ENCODE measurements at places on chromosomes 16 and 17.

DNA sequence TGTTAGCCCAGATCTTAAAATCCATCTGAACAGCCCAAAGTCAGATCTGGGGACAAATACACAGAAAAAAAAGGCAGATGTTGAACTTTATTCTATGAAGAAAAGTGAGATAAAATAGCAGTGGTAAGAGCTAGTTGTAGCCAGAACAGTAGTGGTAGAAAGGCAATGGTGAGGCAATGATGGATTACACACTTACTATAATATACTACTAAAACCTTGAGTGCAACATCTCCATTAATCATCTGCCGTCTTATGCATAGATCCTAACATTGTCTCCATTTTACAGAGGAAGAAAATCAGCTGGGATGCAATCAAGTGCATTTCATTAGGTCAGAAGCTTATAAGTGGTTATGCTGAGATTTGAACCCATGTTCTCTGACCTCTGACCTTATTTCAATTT lies 699.6 kb downstream of the CDH11 start:
- no peak for DNase-seq

- no peak for DNase-seq
Measured at GRCh38 chr17:49552070-49552751, 23.5 kb upstream of the NXPH3 start.

DNA sequence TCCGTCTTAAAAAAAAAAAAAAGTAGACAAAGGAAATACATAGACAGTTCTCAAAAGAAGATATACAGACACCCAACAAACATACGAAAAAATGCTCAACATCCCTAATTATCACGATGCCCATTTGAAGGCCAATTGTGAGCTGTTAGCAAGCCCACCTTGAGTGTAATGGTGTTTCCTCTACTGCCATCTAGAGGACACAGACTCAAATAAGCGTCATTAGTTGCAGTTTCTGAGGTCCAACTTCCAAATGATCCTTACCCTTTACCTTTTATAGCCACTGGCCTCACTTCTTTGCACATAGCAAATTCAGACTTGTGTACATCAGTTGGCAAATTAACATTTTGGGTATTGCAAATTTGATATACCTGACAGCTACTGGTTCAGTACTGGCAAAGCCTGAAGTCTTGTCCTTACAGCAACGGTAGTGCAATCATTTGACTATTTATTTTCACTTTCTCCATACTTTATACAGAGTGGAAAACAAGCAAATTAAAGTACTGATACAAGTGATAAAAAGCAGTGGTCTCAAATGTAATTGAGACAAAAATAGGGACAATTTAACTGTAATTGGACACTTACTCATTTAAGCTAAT lies 536.3 kb upstream of the EEF2KMT start:
- DNase-seq = no peak

DNA sequence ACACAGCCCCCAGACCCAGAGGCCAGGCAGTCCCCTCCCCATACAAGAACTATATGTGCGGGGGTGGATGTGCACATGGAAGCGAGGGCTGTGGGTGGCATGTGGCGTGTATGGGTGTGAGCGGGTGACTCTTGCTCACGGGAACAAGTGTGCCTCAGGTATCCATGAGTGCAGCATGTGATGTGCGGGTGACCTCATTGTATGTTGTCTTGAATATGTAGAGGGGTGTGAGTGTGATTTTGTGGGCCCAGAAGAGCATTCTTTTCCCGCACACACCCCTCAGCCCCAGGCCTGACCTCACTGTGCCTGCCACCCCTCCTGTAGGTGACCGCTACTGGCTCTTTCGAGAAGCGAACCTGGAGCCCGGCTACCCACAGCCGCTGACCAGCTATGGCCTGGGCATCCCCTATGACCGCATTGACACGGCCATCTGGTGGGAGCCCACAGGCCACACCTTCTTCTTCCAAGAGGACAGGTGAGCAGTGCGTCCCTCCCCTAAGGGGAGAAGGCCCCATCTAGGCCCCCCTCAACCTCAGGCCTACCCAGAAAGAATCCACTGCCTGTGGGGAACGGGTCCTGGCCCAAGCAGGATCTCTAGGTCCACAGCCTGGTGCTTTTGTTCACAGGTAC lies 17.4 kb downstream of the MMP15 start:
- no peak for DNase-seq

DNA sequence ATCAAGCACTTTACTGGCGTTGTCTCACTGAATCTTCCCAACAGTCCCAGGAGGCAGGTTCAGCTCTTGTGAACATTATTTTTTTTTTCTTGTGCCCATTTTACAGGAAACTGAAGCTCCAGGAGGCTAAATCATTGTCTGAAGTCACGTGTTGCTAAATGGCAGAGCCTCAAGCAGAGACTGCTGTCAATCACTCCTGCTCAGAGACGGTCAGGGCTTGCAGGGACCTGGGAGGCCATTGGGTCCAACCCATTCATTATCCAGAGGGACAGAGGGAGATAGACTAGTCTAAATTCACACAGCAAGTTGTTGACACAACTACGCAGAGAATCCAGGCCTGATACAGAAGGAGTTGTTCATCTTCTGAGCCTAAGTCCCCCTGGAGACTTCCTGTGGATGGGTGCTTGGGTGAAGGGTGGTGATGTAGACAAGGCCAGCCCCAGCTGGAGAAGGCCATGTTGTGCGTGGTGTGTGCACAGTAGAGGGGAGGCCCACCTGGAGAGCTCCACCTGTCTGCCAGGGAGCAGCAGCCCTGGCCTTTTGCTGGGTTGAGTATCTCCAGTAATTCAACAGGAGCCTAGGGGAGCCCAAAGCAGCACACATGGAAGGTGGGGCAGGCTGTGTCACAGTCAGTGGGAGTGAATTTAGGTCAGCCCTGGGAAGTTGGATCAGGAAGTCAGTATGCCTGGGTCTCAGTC lies 24.3 kb upstream of the C1QL1 start:
- DNase-seq = peak; percentile 71

DNA sequence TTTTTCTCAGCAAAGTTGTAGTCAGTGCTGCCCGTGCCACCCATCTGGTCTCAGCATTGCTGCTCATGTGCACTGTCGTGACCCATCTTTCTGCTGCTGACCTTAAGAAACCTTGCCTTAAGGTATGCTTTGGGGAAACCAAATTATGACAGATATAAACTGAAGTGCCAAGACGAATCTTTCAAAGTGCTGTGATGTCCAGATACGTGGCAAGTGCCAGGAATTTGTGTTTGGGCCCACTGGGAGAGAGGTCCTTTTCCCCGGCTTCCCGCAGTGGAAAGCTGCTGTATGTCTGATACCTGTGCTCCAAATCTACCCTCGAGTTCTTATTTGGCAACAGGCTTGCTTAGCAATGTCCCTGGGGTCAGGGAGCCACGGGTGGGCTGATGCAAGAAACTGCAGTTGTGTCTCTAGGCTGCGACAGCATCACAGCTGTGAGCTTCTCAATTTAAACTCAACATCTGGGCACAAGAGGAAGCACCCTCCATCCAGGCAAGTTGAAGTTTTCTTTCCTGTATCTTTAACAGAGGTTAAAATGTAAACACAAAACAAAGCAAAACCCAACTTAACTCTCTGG lies 30.3 kb upstream of the TOX3 start:
- DNase-seq = no peak

- DNase-seq = no peak
Measured at GRCh38 chr17:66451188-66452149, 149.1 kb downstream of the PRKCA start.

DNA sequence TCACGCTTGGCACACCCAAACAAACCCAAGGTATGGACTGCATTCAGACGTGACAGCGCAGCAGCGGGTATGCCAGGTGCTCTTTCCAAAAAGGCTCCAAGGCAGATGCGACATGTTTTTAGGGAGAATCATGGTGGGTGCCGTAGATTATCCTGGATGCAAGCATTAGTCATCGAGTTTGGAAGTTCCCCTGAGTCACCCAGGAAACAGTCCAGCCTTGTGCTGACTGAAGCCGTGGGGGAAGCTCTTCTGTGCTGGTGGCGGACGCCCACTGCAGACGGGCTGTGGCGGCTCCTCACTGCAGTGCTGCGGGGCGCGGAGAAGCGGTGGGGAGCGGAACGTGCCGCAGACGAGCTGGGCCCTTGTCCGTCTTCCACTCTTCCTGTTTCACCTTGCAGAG lies 13.9 kb downstream of the JPT2 start:
- DNase-seq = no peak

DNA sequence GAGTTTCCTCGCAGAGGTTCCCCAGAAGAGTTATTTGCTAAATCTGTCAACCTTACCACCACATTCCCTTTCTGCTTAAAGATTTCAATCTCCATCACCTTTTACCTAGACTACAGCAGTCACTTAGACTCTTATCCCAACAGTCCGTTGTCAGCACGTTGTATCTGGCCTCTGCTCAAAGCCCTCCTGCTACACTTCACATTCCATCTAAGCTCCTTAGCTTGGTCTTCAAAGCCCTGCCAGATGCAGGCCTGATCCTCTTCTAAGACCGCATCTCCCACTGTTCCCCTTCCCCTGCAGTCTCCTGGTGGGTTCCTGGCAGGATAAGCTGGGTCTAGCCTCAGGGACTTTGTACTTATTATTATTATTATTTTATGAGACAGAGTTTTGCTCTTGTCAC lies 10.3 kb upstream of the SRCAP start:
- no peak for DNase-seq

- DNase-seq = no peak
Measured at GRCh38 chr16:55613613-55614335, 42.0 kb upstream of the SLC6A2 start.

DNA sequence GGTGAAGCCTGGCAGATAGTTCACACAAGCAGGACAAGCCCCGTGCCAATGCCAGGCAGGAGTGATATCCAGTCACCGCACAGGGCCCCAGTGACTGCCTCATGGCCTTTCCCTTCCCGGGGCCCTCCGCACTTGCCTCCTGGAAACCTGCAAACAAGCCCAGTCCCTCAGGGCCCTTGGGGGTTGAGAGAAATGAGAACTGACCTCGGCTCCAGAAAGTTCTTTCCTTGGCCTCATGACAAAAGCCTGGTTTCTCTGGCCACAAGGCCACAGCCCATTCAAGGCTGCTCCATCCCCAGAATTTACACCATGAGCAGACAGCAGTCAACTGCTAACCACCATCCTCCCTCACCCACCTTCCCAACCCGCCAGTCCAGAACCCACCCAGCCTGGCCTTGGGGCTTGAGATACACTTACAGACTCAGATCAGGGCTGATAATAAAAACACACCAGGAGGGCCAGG lies 77.6 kb downstream of the CCDC182 start:
- no peak for DNase-seq

GRCh38 chr16:50273888-50274325 lies 7.6 kb downstream of the ADCY7 start:
- DNase-seq = no peak

GRCh38 chr17:50301891-50302584 lies 27.8 kb downstream of the TMEM92 start:
- DNase-seq = no peak

DNA sequence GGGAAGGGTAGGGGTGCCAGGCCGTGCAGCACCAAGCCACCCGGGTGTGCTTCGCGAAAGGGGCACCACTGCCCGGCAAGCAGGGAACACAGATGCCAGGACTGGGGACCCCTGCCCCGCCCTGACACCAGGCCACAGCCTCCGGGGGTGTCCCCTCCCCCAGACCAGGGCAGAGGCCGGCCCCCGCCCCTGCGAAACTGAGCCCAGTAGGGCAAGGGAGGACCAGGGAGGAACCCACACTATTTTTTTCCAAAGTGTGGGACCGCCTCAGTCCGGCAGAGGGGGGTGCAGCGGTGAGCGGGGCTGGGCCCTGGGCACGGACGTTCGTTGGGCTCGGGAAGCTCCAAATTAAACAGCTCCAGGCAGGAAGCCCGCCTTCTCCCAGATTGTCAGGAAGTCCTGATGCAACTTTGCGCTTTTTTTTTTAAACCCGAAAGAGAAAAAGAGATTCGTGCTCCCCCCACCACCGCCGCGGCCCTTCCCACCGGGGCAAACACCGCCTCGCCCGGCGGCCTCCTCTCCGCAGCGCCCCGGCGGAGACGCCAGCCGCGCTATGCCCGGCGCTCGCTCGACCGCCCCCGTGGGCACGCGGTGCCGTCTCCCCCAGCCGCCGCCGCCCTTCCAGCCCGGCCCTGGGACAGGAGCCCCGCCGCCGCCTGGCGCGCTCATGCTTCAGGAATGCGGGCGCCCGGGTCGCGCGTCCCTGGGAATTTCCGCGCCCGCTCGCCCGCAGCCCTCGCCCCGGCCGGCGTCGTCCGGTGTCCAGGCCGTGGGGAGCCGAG lies 755 bp downstream of the PIEZO1 start:
- no peak for DNase-seq

DNA sequence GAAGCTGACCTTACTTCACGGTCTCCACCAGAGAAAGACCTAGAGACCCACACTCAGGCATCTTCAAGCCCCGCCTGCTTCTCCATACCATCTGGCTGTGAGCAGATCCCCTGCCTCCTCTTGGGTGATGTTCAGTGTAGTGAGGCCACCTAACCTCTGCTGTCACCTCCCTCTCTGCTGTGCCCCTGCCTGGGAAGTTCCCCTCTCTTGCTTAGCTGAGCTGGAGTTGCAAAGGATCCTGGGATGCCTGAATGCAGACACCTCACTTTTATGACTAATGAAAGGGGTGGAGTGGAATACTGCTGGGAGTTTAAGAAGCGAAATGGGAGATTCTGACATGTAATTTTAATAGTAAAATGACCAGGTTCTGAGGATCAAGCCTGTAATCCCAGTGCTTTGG lies 5.8 kb downstream of the IRX3 start:
- no peak for DNase-seq

- no peak for DNase-seq
Measured at GRCh38 chr16:75203667-75204409, 3.1 kb downstream of the CTRB2 start.

DNA sequence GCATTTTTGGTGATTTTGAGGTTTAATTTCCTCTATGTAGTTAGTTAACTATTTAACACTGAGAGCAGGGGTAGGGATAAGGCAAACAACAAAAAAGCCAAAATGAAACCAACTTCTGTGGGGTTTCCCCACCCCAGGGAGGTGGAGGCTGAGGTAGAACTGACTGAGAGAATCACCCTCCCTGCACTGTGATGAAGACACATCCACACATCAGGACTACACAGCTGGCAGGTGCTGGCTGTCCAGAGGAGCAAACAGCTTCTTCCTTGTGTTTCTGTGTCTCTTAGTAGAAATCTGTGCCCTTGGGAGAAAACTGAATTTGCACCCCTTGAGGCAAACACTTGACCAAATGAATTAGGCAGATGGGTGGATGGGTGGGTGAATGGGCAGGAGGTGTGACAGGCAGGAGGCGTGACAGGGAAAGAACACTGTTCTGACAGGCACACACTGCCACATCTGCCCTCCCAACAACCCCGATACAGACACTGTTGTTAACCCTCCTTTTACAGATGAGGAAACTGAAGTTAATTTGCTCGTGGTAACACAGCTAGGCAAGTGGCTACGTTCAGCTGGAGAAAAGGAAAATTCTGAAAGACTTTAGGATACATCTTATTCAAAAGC lies 62.9 kb upstream of the AMZ2 start:
- no peak for DNase-seq
